Foreskin melanocyte (primary cell): ENCODE measurements at places on chromosomes 12 and 14.

DNA sequence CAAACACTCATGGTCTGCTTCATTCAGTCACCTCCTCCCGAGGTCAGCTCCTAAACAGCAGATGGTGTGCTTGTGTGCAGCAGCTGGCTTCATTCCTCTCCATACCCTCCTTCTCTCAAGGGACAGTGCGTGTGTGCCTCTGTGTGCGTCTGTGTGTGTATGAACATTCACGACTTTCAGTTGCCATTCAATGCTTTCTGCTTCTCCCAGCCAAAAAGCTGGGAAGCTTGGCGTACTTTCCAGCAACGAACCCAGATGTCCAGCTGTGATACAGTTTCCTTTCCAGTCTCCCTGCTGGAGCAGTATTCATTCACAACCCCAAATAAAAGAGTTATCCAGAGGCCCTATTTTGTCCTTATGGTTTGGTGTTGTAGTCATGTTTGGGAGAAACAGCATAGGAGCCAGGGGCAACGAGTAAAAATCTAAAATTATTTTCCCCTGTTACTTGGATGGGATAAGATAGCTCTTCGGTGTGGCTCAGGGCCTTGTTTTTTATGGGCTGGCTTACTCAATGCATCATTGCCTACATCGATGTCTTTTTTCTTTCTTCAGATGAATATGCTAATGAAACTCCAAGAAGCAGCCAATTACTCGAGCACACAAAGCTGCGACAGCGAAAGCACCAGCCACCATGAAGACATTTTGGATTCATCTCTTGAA, 379.3 kb downstream of the NAV3 start:
- DNase-seq: no peak

- no peak for DNase-seq
Measured at GRCh38 chr12:34393086-34393820, 371.0 kb downstream of the ALG10 start.

- DNase-seq: no peak
Measured at GRCh38 chr14:68397822-68398221, 395.0 kb downstream of the ZFP36L1 start.

- peak; percentile 40 for DNase-seq
Measured at GRCh38 chr12:107610021-107610859, 75.4 kb upstream of the PWP1 start.

GRCh38 chr12:31772685-31773222, 43.9 kb upstream of the AMN1 start:
- no peak for DNase-seq

- no peak for DNase-seq
Measured at GRCh38 chr12:30988646-30989286, 62.2 kb downstream of the TSPAN11 start.

DNA sequence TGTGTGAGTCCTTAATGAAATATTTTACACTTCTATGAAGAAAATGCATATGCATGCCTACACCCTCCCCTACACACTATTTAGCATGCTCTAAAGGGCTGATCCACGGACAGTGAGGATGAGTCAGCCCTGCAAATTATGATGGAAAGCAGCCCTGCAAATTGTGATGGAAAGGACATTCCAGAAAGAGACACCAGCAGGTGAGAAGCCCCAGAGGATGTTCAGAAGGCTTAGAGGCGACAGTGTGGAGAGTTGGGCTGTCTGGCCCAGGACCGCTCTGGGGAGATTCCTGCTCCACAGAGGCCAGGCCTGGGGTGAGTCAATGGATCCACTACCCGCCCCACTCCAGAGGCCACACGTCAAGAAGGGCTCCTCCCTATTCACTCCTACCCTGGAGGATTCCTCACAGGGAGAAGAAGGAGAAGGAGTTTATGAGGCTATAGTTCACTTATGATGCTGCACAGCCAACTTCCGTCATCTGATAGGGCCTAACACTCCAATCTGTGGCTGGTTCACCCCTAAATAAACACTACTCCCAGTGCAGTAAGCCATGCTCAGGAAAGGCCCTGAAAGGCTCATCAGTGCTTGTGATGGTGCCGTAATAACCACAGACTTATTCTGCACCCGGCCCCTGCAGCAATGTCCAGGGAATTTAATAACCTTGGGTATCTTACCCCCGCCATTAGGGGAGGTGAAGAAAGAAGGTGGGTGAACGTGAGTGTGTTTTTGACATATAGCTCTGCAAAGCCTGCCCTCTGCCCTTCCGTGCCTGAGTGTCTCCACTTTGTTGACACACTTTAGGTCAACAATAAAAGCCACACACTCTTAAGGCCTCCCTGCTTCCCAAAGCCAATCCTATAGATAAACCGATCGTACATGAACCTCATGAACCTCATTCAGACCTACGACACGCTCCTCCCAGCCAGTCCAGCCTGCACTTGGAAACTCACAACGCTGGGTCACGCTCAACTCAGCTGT, 46.4 kb downstream of the CLMN start:
- no peak for DNase-seq

GRCh38 chr12:65630555-65630954, 193.7 kb upstream of the HMGA2 start:
- no peak for DNase-seq

DNA sequence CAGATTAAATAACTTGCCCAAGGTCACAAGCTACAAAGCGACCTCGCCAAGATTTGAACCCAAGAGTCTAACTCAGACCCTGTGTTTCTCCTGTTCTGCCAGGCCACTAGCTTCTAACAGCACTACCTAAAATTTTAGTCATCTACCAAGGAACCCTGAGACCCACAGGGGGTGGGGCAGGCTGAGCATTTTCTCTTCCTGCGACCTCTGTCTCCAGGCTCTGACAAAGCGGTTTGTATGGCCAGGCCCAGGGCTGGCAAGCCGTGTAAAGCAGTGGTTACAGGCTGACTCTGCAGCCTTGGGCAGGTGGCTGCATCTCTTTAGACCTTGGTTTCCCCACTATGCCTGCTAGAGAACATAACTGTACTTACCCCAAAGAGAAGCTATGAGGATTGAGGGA, 5.3 kb downstream of the VDR start:
- no peak for DNase-seq

- no peak for DNase-seq
Measured at GRCh38 chr14:105878125-105878524, 351.7 kb downstream of the TMEM121 start.

DNA sequence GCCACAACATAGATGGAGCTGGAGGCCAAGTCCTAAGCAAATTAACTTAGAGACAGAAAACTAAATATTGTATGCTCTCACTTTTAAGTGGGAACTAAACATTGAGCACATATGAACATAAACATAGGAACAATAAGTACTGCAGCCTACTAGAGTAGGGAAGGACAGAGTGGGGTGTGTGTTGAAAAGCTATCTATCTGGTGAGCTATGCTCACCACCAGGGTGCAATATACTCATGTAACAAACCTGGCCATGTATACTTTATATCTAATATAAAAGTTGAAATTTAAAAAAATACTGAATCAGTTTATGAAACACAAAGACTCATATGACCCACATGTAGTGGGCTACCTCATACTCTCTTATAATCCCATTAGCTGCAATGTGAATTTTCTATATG, 1305.0 kb downstream of the LRFN5 start:
- no peak for DNase-seq
